ENCODE measurements at places on chromosomes 16 and 17.

GRCh38 chr16:14284930-14285512 lies 213.9 kb downstream of the MRTFB start:
- DNase-seq = no peak

DNA sequence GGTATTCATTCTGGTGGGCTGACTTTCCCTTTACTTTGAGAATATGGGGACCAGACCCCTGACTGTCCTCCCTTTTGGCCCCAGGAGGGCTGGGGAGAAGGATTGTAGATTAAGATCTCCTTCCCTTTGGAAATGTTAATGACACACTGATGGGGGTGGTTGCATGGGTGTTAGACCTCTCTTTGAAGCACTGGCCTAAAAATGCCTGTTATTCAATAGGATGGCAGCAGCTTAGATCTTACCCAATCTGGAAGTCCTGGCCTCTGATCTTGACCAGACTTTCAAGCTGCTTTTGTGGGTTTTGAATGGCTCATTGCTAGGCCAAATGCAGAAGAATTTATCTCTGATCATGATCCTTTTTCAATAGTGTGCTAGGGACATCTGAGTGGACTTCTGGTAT lies 25.7 kb downstream of the MAP3K3 start:
- DNase-seq = no peak

- no peak for DNase-seq
These were observed 25.4 kb upstream of the SLC38A8 start for GRCh38 chr16:84068041-84068440.

DNA sequence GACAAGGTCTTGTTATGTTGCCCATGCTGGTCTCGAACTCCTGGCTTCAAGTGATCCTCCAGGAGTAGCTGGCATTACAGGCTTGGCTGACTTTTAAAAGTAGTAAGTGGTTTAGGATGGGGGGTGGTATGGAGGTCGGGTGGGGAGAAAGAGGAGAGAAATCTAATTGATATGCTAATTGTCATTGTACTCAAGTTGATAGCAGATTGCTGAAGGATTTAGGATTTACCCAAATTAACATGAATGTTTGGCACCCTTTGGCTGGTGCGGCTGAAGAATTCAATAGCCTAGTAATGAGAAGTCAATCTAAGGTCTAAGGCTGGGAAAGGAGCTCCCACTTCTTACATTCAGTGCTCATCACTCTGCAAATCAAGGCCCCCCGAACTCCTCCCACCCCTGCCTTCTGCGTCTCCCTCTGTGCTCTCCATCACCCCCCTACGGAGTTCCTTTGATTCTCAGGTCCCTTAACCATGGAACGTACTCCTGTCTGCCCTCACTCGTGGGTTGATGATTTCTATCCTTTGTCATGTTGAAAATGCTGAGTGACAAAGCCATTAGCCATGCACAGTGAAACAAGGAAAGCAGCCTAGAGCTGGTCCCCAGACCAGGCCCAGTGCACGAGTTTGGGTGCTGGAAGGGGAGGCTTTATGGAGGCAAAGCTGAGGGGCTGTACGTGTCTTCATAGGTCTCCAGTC lies 17.3 kb downstream of the CDH13 start:
- no peak for DNase-seq

DNA sequence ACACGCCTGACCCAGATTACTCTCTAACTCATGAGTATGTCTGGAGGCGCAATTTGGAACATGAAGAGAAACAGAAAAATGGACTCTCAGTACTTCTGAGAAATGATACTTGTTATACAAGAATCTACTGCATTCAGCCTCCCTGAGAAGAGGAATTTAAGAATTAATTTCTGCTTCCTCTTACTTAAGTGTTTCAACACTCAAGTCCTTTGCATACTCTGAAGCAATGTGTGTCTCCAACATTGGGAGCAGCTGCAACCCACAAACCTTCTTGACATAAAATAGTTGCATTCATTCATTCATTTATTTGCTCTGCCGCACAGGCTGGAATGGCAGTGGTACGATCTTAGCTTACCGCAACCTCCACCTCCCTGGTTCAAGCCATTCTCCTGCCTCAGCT lies 199.8 kb downstream of the NPIPA7 start:
- no peak for DNase-seq

- no peak for DNase-seq
These were observed 17.2 kb downstream of the ATP6V0A1 start for GRCh38 chr17:42475835-42476234.

GRCh38 chr16:83720981-83721380 lies 86.8 kb upstream of the HSBP1 start:
- DNase-seq = no peak

- DNase-seq = no peak
These were observed 821.1 kb upstream of the EEF2KMT start for GRCh38 chr16:5918567-5919130.

- DNase-seq = no peak
These were observed 41.1 kb downstream of the TMEM132E start for GRCh38 chr17:34620458-34620857.

- DNase-seq = no peak
These were observed 341 bp downstream of the SLC7A6OS start for GRCh38 chr16:68310437-68310773.

GRCh38 chr16:68760671-68761275 lies 23.7 kb downstream of the CDH1 start:
- DNase-seq = peak; percentile 51

DNA sequence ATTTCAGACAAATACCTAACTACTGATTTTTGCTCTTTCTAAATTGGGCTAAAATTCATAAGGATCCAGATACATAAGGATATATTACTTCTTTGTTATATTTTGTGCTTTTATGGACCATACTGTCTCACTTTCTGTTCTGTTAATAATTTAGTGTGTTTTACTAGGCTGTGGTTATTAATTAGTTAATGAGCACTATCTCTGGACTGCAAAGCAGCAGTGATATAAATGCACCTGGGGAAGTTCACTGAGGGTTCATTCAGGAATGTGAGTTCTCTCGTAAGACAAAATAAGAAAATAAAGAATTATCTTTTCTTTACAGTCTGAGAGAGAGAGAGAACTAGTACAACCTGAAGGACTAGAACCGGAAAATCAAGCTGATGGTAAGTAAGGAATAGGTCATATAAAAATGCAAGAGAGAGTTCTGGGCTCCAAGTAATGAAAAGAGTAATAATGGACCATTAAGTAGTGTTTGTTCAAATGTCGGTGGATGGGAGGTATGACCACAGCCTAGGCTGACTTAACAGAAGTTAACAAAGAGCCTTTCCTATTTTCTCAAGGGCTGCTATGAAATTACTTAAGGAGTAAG lies 55.6 kb downstream of the IKZF3 start:
- DNase-seq = no peak

GRCh38 chr16:70682239-70683145 lies 3.4 kb downstream of the MTSS2 start:
- no peak for DNase-seq

DNA sequence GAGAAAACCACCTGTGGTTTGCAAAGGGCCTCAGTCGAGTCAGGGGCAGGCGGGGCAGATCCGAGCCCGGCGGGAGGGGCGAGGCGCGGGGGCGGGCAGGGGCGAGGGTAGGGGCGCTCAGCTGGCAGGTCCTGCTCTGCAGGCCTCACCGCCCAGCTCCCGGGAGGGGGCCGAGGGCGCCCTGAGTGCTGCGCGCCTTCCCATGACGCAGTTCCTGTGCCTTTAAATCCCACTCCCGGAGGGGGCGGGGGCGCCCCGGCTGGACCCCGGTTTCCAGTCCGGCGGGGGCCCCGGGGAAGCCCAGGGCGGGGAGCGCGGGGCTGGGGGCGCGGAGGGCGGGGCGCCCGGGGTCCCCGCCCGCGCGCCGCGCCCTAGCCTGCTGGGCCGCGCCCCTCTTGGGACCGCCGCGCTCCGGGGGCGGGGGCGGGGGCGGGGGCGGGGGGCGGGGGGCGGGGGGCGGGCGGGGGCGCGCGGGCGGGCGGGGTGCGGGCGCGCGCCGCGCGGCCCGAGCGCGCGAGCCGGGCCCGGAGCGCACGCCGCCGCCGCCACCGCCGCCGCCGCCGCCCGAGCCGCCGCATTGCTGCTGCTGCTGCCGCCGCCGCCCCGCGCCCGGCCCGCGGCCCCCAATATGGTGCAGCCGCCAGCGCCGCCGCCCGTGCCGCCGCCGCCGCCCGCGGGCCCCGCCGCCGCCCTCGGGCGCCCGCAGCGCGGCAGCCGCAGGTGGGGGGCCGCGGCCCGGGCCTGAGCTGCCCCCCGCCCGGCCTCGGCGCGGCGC lies at the start of gene JPH3:
TSS of gene JPH3 (plus strand) at position 508 of the 775 bp plus-strand sequence. CDS start 639 bp downstream, outside the sequence.
- no peak for DNase-seq

- no peak for DNase-seq
These were observed 69.5 kb downstream of the SREBF1 start for GRCh38 chr17:17767154-17767869.

DNA sequence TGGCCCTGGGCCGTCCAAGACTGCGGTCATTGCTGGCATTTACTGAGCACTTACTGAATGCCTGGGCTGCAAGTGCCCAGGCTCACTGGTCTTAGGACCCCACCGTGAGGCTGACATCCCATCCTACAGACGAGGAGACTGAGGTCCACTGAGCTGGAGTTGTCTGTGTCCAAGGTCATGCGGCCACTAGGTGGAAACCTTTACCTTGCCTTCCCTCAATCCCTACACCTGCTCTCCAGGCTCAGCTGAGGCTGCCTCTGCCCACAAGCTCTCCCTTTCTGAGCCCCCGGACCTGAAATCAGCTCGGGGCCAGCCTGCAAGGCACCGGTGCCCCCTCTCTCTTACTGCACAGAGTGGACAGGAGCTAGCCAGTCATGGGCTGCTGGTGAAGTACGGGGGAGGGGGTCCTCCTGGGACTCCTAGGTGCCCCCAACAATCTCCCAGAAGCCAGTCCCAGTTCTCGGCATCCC lies 1.5 kb downstream of the CASKIN1 start:
- no peak for DNase-seq

DNA sequence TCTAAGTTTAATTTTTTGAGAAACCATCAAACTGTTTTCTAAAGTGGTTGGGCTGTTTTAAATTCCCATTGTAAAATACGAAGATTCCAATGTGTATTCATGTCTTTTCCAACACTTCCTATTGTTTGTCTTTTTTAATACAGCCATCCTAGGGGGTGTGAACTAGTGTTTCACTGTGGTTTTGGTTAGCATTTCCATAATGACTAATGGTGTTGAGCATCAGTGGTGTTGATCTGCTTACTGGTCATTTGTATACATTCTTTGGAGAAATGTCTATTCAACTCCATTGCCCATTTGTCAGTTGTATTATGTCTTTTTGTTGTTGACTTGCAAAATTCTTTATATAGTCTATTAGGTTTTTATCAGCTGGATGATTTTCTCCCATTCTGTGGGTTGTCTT lies 239.2 kb upstream of the AXIN2 start:
- DNase-seq = no peak

DNA sequence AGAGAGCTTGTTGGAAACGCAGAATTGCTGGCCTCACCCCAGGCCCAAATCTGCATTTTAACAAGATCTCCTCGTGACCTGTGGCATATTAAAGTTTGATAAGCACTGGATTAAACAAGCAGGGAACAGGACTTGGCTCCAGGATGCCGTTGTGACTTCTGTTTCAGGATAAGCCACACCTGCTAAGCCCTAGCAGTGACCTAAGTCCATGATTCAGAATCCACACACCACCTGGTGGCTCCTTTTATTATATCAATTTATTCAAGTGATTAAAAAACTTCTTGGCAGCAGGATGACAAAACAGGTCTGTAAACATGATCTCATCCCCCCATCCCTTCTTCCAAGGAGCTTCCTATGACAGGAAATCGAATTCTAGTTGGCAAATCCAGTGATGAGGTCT lies 9.1 kb downstream of the NAGPA start:
- DNase-seq = no peak

- DNase-seq = no peak
These were observed 72.1 kb upstream of the LYRM9 start for GRCh38 chr17:27965224-27965623.

GRCh38 chr17:26809033-26809432 lies 484.9 kb upstream of the WSB1 start:
- DNase-seq = no peak

- no peak for DNase-seq
These were observed 14.0 kb downstream of the GRIN2A start for GRCh38 chr16:10168258-10168657.

- peak; percentile 51 for DNase-seq
These were observed 96.0 kb downstream of the YPEL2 start for GRCh38 chr17:59427425-59427921.

DNA sequence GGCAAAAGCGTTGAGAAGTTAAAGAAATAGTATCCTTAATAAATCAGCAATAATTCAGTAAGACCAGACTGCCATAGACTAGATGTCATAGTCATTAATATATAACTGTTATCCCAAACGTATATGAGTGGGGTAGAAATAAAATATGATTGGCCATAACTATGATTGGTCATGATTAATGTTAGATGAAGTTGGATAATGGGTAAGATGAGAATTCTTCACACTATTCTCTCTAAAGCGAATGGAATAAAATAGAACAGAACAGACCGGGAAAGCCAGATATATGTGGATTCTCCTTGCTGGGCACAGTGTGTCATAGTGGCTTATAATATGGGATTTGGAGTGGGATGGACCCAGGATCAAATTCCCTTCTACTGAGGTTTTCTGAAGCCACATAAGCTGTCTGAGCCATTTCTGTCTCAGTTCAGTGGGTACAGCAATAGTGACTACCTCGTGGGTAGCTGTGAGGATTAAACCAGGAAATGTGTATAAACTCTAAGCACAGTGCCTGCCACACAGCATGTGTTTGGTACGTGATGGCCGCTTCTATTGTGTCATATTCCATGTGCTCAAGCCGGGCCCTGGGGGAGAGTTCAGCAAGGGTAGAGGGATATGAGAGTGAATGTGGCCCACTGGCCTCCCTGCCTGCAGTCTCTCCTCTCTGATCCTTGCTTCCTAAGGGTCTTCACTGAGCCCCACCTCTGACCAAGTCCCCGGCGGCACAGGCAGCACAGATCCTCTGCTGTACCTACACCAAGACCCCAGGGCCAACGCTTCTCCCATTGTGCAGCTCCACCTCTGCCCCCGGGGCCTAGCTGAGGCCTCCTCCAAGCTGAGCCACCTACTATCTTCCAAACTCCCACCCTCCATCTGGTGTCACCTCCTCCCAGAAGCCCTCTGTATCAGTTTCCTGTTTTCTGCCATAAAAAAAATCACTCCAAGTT lies 3.7 kb downstream of the CETP start:
- no peak for DNase-seq
